ENCODE measurements at places on chromosomes 5 and 9.

- DNase-seq = no peak
Observed at GRCh38 chr9:137538058-137538457, 12.1 kb downstream of the PNPLA7 start.

- DNase-seq = peak; percentile 85
Observed at GRCh38 chr5:68033961-68034571, 181.5 kb upstream of the PIK3R1 start.

DNA sequence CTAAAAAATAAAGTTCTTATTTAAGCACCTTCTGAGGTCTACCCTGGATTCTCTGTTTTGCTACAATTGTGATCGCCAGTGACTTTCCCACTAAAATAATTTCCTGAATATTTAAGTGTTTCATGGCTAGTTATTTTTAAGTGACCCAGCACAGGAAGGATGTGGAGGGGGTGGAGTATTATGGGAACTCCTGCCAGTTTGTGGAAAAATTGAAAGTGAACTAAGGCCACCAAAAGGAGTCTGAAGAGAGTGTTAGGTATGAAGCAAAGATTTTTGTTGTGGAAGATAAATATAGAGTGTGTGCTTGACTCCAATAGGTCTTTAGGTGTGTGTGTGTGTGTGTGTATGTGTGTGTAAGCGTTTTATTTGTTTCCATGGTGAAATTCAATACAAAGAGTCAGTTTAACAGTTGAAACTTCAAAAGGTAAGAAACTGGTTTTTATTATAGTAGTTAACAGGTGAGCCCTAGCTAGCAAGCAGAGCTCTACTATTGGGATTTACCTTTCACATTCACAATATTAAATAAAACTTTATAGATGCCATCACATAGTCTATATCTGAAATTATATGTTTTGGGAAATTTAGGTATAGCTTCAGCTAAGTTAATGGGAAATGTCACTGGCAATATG lies 25.6 kb downstream of the RASGRF2 start:
- DNase-seq = no peak

- DNase-seq = no peak
Observed at GRCh38 chr9:85137696-85138095, 468.2 kb downstream of the NTRK2 start.

GRCh38 chr5:29516224-29516623 lies 1677.3 kb upstream of the CDH6 start:
- no peak for DNase-seq

DNA sequence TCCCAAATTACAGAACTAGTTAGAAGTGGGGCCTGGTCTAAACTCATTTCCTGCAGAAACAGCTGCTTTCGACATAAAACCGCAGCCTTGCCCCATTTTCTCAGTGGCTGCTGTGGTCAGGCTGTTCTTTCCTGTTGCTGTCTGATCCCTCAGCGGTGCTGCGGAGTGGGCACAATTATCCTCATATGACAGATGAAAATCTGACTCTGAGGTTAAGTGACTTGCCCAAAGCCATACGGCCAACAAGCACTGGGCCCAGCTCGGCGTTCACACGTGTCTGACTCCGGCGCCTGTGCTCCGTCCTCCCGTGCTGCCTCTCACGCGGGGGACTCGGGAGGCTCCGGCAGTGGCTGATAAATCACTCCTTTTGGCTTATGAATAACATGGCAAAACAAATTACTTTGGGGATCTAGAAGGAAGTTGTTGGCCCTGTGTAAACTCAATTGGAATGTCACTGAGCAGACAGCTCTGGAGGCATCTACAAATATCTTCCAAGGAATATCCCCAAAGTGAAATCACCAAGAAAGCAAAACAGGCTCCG lies 142.6 kb upstream of the LMX1B start:
- no peak for DNase-seq

GRCh38 chr9:37914154-37914551 lies 10.2 kb upstream of the SLC25A51 start:
- no peak for DNase-seq

DNA sequence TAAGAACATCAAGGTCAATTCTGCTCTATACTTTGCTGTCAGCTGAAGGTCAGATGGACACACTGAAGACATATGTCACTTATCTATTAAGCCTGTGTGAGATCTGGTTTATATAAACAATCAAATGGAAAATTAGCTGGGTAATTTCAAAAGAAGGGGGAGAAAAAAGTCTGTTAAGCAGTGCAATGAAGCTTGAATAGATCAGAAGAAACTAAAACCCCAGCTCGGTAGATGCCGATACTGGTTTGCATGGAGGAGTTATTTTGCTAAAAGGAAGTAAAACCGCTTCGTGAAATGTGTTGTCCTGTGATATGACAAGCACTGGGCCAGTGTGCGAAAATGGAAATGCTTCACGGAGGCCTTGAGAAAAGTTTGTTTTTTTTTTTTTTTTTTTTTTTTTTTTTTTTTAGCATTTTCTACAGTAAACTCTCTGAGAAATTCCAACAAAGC lies 148.8 kb downstream of the MEF2C start:
- no peak for DNase-seq

- DNase-seq = peak; percentile 74
Observed at GRCh38 chr5:135894789-135895188, 852 bp downstream of the IL9 start.

Data from Caco-2 (cell line).